ENCODE measurements at places on chromosomes 7 and 10.

- peak; percentile 48 for DNase-seq
Observed at GRCh38 chr7:29989257-29989995, at the start of gene SCRN1. Gene SCRN1, minus strand, starts transcription at chr7:29989801. Its CDS starts 20,734 bp downstream, at chr7:29969067.

GRCh38 chr10:21724020-21724589 lies 190.1 kb downstream of the MLLT10 start:
- DNase-seq, result no peak

DNA sequence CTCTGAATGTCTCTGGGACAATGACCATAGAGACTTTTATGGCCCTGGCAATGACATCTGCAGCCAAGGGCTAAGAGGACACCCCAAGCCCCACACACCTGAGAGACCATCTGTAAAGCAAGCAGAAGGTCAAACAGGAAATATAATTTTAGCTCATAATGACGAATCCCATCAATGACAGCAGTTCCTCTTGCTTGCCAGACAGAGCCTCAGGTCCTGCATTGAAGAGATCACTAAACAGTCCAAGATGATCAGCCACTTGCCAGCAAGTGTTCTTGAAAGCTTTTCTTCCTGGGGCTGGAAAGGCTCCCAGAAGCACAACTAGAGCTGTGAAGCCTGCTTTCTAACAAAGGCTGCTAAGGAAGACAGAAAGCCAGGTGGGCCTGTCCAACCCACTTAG lies 993.7 kb upstream of the AUTS2 start:
- DNase-seq, result no peak

GRCh38 chr10:77556990-77557601 lies 80.5 kb downstream of the KCNMA1 start:
- no peak for DNase-seq

DNA sequence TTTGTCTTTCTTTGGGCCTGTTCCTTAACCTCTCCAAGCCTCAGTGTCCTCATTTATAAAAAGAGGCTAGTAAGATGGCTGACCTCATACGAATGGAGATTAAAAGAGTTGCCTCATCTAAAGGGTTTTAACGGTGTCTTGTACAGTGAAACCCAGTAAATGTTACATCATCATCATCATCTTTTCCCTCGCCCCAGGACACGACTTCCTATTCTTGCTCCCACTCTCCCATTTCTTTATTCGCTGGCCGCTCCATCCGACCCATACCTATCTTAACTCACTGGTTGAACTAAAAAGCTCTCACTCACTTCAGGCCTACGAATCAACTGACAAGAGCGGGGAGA lies 554 bp downstream of the FRA10AC1 start:
- no peak for DNase-seq

GRCh38 chr7:142750321-142750938 lies 1.2 kb downstream of the PRSS1 start:
- no peak for DNase-seq

GRCh38 chr10:132233501-132234085 lies 46.8 kb downstream of the DPYSL4 start:
- DNase-seq, result no peak

DNA sequence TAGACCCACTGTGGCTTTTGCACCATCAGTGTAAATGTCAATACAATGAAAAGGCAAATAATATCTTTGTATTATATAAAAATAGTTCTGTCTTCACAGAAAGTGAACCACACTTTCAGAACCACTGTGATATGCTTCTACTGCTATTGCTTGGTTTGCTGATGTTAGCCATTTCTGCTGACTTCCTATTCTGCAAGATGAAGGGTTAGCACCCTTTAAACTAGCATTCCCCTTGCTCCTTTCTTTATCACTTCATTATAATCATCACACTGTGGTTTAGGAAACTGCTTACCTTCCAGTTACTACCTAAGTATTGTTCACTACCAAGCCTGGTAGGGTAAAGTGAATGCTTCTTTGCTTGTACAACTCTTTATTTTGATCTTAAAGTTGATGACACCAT lies 29.2 kb downstream of the MYPN start:
- no peak for DNase-seq

DNA sequence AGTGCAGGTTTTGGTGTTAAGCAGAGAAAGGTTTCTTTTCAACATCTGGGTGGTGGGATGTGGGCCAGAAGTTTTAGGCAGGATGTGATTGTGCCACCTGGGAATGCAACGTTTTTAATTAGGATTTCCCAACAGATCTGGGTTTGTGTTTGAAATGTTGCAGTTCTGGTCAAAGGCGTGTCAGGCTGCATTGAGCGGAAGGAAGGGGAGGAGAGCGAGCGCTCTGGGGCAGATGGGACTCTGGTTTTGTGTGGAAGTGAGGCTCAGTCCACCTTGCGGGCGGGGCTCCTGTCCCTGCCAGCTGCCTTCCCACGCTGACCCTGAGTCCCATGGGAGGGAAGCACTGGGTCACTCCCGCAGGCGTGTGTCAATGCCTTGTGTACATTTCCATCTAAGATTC lies 767.7 kb downstream of the KCNMA1 start:
- no peak for DNase-seq

DNA sequence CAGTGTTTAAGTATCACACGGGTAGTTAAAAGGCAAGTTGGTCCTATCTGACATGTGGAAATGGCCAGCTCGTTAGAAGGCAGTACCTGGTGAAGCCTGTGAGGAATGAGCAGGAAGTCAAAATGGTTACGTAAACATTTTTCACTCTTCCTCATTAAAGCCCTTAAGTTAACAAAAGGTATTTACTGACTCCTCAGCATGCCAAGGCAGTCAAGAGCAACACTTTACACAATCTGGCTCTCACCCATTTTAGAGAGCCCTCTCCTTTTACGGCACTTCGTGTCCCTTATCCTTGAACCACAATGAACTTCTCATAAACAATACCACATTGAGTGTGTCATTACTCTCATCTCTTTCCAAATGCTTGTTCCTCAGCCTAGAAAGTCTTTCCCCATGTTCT lies 11.0 kb upstream of the RSBN1L start:
- peak; percentile 35 for DNase-seq

DNA sequence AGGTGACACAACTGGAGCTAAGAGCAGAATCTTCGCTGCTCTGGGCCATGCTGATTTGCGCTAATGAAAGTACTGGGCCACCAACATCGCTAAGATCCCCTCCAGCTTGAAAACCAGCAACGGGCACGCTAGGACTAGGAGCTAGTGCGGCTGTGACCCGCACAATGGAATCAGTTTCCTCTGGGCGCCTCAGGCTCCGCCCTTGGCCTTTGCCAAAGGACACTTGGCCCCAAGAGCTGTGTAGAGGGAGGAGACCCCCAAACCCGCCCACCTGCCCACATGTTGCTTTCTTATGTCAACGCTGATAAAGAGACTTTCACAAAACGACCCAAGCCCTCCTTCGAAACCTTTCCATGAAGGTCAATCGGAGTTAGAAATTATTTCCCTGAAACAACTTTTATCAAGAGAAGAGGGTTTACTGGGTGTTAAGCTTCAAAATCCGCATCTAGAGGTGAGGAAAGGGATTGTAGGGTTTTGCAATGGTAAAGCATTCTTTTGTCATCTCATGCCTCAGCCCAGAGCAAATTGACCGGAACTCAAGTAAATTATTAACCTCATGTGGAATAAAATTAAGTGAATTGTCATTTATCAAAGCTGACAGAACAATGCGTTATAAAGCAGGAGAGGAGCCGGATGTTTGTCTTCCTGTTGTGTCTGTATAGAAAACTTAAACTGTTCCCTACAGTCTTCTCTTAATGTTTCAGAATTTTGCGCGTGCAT lies 9.4 kb downstream of the ABCB5 start:
- DNase-seq, result no peak

- no peak for DNase-seq
Observed at GRCh38 chr10:91707236-91707635, 74.4 kb upstream of the PPP1R3C start.

DNA sequence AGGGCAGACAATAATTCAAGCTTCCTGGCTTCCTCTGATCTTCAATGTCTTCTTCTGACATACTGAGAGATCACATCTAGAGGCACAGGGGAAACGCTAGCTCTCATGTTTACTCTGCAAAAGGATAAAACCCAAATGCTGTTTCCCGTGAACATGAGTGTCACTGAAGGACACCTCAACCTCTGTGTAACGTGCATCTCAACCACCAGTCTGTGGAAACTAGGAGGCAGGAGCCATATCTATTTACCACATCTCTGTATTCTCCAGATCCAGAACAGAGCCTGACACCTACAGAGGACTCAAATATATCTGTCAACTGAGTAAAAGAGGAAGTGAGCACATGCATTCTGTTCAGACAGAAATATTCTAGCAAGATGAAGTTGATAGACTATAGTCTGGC lies 140.3 kb upstream of the TARP start:
- DNase-seq, result no peak

GRCh38 chr10:103394180-103394579 lies 2.1 kb downstream of the ATP5MK start:
- DNase-seq, result no peak

GRCh38 chr7:3274131-3274530 lies 26.9 kb upstream of the SDK1 start:
- no peak for DNase-seq

GRCh38 chr10:125105706-125106255 lies 54.6 kb downstream of the CTBP2 start:
- DNase-seq, result no peak

GRCh38 chr10:91339729-91340128 lies 70.4 kb upstream of the HECTD2 start:
- no peak for DNase-seq

GRCh38 chr7:99011341-99011705 lies 132.6 kb downstream of the SMURF1 start:
- no peak for DNase-seq

- no peak for DNase-seq
Observed at GRCh38 chr7:128055637-128056036, 24.4 kb upstream of the LRRC4 start.

- no peak for DNase-seq
Observed at GRCh38 chr7:134804351-134804750, 24.9 kb downstream of the CALD1 start.

DNA sequence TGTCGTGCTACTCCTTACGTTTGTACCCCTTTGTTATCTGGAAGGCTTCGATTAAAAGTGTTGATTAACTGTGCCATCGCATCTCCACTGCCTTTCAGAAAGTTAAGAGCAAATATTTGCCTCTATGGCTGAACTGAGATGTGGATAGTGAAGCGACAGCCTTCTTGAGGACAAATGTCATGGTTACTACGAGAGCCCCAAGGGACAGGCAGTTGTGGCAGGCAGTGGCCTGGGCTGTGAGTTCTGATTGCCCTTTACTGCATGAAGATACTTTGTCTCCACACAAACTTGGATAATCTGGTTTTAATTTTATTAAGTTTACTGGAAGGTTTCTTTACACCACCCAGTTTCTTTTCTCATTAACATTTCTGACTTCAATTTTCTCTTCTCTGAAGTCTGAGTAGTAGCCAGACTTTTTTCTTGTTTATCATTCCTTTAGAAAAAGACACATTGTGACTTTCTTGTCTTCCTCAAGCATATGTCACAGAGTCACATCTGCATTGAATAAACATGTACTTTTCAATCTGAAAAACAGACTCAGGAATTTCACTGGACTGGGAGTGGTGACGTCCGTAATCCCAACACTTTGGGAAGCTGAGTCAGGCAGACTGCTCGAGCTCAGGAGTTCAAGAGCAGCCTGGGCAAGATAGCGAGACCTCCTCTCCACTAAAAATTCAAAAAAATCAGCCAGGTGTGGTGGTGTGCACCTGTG lies 1.5 kb downstream of the TAS2R41 start:
- DNase-seq, result no peak
